Stimulated activated CD8-positive, alpha-beta memory T cell treated with anti-CD3 and anti-CD28 coated beads, Interleukin-15, amount 100 ng/mL, for 4 hours (primary cell): ENCODE measurements at places on chromosomes 6 and 20.
A peak's percentile ranks its signal among the peaks of the same experiment; 100 is the strongest.

GRCh38 chr6:80940976-80941375 is 811.5 kb downstream of the TENT5A start:
- no peak for DNase-seq

DNA sequence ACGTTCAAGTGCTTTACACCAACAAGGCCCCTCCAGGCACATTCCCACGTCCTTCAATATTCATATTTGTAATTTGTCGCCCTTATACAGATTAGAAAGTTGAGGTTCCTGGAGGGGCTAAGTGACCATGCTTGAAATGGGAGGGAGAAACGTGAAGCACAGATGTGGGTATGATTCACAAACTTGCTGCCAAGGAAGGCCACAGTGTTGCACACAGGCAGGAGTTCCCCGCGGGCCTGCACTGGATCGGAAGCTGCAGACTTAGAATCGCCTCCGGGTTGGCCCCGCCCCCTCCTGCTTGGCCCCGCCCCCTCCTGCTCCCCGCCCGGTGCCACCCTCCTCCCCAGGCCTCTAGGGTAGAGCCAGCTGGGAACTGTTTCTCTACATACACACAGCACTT is 58.2 kb upstream of the QKI start:
- DNase-seq = no peak

DNA sequence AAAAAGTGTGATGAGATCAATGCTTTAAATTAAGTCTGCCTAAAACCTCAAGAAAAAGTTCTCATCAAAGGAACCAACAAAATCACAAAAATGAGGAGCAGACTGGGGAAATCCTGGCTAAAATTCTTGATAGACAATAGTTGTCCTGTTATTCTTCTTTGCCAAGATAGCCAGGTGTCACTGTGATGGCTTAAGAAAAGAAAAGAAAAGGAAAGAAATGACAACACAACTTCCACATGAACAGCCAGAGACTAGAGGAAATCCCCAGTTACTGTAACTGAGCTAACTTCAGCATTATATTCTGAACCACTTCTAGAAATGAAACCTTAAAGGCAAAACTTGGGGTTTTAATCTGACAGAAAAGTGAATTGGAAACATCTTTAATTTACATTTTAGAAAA is 129.6 kb downstream of the CD24 start:
- no peak for DNase-seq

DNA sequence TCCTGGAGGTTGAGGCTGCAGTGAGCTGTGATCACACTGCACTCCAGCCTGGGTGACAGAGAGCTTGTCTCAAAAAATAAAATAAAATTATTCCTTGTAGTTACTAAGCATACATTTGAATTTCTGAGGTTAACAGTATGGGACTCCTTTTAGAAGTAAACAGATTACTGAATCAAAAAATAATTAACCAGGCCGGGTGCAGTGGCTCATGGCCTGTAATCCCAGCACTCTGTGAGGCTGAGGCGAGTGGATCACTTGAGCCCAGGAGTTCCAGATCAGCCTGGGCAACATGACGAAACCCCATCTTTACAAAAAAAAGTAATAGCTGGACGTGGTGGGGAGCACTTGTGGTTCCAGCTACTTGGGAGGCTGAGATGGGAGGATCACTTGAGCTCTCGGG is 22.1 kb upstream of the EEF1A1 start:
- DNase-seq = no peak

GRCh38 chr6:124881898-124882578 is 80.2 kb upstream of the RNF217 start:
- DNase-seq = no peak

DNA sequence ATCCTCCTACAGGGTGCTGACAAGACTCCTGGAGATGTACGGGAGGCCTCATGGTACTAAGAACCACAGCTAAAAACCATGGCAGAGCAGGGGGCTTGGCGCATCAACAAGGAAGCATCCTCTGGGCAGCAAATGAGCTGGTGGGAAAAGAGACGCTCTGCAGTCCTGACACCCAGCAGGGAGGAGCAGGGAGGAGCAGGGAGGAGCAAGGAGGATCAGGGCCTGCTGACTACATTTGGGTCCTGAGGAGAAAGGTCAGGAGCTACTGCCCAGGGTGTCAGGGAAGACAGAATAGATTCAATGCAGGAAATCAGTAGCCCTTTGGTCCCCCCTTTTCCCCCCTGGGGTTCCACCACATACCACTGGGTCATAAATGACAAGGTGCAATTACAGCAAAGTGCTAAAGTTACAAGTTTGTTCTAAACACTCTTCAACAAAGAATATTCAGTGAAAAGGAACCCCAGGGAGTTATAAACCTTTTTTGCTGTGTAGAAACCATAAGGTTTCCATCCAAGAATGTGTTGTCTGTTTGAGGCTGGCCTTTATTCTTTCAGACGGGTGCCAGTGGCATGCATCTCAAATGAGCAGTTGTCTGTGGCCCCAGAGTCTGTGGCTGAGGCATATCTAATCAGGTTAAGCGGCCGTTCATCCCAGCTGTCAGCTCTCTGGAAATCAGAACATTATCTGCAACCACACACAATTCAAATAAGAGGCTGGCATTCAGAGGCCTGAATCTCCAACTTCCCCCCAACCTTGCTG is 325.0 kb downstream of the CDC5L start:
- no peak for DNase-seq

GRCh38 chr6:105675715-105676397 is 273.0 kb upstream of the PREP start:
- no peak for DNase-seq

DNA sequence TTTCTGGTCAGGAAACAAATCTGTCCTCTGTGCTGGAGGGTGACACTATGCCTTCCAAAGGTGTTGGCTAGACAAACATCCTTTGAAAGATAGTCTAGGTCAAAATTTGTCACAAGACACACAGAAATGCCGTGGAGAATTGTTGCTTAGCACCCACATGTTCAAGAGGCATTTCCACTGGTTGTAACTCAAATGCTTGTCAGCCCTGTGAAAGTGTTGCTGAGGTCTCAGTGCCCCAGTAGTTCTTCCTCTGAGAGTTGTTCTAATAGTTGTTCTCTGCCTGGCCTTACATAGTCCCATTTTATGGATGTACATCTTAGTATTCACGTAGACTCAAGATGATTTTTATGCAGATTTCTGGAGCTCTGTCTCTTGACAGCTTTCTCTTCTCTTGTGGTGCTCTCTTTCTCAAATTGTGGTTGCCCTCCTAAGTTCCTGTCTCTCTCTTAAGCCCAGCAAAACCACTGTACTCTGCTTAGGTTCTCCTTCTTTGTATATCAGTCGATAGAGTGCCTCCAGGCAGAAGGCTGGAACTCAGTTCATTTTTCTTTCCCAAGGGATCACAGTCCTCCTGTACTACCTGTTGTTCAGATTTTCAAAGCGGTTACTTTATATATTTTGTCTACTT is 39.5 kb upstream of the REV3L start:
- DNase-seq = no peak

GRCh38 chr20:51365670-51366069 is 176.8 kb downstream of the NFATC2 start:
- DNase-seq = no peak

GRCh38 chr20:53568351-53568750 is 25.3 kb downstream of the ZNF217 start:
- DNase-seq = no peak

GRCh38 chr20:49385465-49385864 is 97.0 kb downstream of the KCNB1 start:
- DNase-seq = no peak

DNA sequence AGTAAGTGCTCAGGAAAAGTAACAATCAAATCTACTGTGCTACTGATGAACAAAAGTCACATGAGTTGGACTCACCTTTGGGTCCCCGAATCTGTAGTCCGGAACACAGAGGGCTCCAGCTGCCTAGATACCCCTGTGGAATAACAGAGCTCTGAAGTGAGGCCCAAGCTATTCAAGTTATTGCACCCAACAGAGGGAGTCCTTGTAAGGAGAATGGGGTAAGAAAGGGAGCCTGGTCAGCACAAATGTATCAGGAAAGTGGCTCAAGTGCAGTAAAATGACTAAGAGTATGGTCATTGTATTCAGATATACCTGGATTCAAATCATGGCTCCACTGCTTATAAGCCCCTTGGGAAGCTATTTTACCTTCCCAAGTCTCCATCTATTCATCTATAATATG is 20.9 kb downstream of the EDN1 start:
- DNase-seq = no peak

DNA sequence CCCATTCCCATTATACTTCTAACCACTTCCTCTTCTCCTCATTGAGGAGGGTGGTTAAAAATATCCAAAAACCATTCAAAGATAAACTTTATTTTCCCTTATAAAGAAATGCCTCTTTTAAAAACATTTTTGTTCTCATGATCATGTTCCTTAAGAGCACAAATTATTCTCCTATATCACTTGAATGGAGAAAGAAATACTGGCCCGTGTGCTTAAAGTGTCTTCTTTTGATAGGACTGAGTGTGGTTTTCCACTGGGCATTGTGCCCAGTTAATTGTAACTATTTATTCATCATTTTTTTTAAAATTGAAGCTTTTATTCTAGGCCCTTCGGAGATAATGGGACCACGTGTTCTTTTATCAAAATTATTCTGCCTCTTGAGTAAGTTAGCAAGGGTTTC is 871.5 kb downstream of the QKI start:
- no peak for DNase-seq

DNA sequence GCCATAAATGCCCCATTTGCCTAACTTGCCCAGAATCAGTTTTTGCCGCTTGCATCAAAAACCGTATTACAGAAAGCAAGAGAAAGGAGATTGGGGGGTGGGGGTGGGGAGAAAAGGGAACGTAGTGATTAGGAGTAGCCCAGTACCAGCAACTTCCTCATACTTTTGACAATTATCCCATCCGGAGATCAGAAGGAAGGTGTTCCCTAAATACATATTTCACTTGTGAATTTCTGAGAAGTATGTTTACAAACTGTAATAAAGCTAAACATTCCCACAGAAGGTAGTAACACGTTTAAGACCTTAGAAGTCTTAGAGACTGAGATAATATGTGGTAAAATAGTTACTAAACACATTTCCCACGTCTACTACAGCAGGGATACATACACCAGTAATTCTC is 14.5 kb downstream of the PREP start:
- DNase-seq = no peak

DNA sequence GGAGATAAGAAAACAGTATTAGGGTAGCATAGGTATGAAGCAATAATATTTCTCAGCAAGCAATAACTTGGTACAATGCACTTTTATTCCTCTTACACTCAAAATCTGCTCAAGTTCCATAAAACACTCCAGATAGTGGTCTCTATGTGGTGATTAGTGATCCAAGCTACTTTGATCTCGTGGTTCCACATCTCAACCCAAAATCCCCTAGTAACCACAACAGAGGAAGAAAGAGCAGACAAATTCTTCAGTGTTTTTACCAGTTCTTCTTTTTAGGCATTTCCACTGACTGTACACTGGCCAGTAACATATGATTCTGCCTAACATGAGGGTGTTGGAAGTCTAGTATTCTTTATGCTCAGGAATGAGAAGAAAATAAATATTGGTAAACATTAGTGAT is 309.0 kb upstream of the PTCHD4 start:
- no peak for DNase-seq

- no peak for DNase-seq
These were observed 77.6 kb downstream of the TRERF1 start for GRCh38 chr6:42374018-42374669.

- DNase-seq = no peak
These were observed 514 bp downstream of the ORC3 start for GRCh38 chr6:87590417-87590880.

- no peak for DNase-seq
These were observed 354.5 kb upstream of the CITED2 start for GRCh38 chr6:139728876-139729427.

DNA sequence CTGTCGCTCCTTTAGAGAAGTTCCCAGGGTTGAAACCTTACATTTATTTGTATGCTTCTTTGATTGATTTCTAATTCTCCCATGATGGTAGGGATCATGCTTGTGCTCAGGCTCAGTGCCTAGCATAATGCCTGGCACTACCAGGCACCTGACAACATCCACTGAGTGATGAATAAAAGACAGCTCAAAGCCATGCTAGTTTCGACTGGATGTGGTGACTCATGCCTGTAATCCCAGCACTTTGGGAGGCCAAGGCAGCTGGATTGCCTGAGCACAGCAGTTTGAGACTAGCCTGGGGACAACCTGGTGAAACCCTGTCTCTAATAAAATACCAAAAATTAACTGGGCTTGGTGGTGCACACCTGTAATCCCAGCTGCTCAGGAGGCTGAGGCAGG is 11.6 kb upstream of the CD164 start:
- DNase-seq = no peak

DNA sequence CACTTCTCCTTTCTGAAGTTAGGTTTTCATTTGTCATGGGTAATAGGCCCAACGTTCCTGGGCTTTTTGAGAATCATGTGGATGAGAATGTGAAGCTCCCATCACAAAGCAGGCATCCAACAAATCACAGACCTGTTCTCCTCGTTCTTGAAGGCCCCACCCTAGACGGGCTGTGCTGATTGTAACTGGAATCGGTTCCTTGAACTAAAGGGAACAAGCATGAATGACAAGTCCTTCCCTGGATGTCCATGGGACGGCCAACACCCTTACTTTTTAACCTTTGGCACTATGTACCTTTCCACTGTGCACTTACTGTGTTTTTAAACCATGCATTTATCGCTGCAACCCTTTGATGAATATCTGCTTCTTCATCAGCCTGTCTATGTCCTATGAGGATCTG is 438.2 kb downstream of the CD83 start:
- no peak for DNase-seq

GRCh38 chr6:15244620-15245360 is 1.1 kb upstream of the JARID2 start:
- DNase-seq = peak; percentile 48
